Osteocyte (in vitro differentiated cells): ENCODE measurements at places on chromosomes 2 and 18. TPM values are rescaled to one million over a fixed set of nuclear protein-coding genes. Genes with fewer than 3 reads are reported as not detected.

CNGA3 gene
- not detected in 2 replicates for total RNA-seq

GRCh38 chr2:154140249-154141025 lies 268.7 kb downstream of the GALNT13 start:
- H3K4me1 ChIP-seq: no peaks in the 10 kb centered on the region
- no peaks in the 10 kb centered on the region for H3K27me3 ChIP-seq
- no peak for DNase-seq
- no peak overlapping the region for H3K4me3 ChIP-seq
- no peak overlapping the region for H3K27ac ChIP-seq

GRCh38 chr2:191115391-191115790 lies 35.4 kb downstream of the STAT4 start:
- H3K36me3 ChIP-seq: no peaks in the 10 kb centered on the region
- H3K27me3 ChIP-seq: peaks cover 2% of the 10 kb centered on the region
- no peaks in the 10 kb centered on the region for H3K4me1 ChIP-seq
- H3K4me3 ChIP-seq: no peak overlapping the region

UGT1A1 gene
- total RNA-seq: not detected in 2 replicates

YIPF4 gene
- 73.5 and 75.5 TPM in 2 replicates for total RNA-seq

DNA sequence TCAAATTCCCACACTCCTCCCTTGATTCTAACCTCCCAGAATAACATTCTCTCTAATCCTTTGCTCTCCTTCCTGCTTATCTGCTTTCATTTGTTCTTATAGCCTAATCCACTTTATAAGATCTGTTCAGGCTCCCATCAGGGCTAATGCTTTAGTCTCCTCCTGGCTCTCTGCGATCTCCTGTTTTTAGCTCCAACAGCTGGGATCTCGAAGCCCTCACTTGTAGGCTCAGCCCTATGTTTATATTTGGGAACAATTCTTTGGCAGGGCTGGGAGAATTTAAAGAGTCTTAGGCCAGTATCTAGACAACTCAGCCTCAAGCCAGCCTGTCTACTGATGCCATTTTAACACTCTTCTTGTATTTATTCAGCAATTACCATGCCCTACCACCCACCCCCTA lies 27.2 kb upstream of the RAPH1 start:
- H3K27me3 ChIP-seq: peaks cover 3% of the 10 kb centered on the region
- H3K36me3 ChIP-seq: peaks cover 1% of the 10 kb centered on the region
- no peak for DNase-seq

DNA sequence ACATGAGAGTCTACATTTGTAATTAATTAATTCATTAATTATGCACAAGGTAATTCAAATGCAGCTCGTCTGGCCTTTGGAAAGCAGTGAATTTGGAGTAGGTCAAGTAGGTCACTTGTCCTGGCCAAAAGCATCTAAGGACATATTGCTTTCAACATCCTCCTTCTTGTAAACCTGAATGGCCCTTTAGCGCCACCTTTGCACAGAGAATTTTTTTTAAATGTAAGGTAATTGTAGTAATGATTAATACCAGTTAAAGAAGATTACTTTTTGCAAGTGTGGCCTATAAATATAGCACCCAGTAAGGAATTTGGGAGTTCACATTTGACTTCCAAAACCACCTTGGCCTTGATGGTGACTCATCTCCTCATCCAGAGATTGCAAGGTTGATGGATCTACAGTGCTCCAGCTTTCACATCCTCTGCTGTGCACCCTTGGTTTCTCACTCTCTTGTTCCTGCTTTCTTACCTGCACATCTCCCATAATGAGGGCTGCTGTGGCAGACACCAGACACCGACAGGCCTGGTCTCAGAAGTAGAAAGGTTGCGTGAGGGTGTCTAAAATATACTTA lies 481.7 kb downstream of the TGIF1 start:
- no peaks in the 10 kb centered on the region for H3K36me3 ChIP-seq
- no peaks in the 10 kb centered on the region for H3K27me3 ChIP-seq
- H3K4me1 ChIP-seq: peaks cover 16% of the 10 kb centered on the region

GNLY gene
- total RNA-seq: not detected in 2 replicates

- DNase-seq: no peak
- H3K4me1 ChIP-seq: peaks cover 38% of the 10 kb centered on the region
- no peaks in the 10 kb centered on the region for H3K27me3 ChIP-seq
Measured at GRCh38 chr2:36468463-36469105, 113.0 kb downstream of the CRIM1 start.

DNA sequence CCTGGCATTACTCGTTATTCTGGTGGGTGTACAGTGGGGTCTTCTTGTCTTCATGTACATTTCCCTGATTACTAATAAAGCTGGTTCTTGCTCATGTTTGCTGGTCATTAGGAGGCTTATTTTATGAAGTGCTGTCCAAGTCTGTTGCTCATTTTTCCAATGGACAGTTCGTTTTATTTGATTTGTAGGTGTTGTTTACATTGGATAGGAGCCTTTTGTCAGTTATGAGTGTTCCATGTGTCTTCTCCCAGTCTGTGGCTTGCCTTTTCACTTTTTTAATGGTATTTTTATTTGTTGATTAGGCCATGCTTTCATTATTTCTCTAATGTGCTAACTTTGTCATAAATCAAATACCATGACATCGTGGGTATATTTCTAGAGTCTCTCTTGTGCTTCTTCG lies 51.9 kb downstream of the CEP192 start:
- H3K36me3 ChIP-seq: peaks cover 48% of the 10 kb centered on the region
- H3K4me1 ChIP-seq: peaks cover 5% of the 10 kb centered on the region

- no peak for DNase-seq
- no peak overlapping the region for H3K27ac ChIP-seq
- peaks cover 5% of the 10 kb centered on the region for H3K36me3 ChIP-seq
- H3K27me3 ChIP-seq: no peaks in the 10 kb centered on the region
Measured at GRCh38 chr2:7037340-7038333, 120.4 kb downstream of the RNF144A start.

COLEC11 gene
- total RNA-seq: not detected in 2 replicates

DNA sequence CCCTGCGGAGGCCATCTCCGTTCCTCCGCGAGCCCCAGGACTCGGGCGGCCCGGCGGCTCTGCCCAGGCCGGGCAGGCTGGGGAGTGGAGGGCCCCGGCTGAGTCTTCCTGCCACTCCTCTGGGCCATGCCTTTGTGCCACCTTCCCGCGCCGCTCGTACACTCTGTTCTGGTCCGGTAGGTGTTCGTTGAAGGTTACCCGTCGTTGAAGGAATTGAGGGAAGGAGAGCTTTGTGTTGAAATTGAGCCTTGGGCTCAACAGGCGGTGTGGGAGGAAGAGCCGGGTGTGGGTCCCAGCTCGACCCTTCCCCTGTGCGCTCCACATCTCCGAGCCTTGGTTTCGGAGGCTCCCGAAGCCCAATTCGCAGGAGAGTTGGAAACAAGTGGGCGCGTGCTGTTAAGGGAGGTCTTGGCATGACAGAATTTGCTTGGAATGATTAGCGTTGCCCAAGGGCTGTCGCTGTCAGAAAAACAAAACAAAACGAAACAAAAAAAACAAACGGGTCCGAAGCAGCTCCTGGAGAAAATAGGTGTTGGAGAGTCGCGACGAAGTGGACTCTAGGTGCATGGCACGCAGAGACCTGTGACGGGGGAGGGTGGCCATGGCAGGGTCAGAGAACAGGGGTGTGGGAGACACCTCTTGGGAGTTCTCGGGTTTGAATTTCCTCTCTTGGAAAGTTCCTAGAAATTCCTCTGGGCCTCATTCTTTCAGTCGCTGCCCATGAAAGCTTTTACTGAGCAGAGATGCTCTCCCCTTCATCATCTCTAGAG lies 1.2 kb upstream of the MZT2A start:
- no peak for DNase-seq
- H3K36me3 ChIP-seq: peaks cover 3% of the 10 kb centered on the region
- H3K27me3 ChIP-seq: no peaks in the 10 kb centered on the region
- peaks cover 30% of the 10 kb centered on the region for H3K4me1 ChIP-seq
- peak overlapping the region; percentile 97 for H3K27ac ChIP-seq

DNA sequence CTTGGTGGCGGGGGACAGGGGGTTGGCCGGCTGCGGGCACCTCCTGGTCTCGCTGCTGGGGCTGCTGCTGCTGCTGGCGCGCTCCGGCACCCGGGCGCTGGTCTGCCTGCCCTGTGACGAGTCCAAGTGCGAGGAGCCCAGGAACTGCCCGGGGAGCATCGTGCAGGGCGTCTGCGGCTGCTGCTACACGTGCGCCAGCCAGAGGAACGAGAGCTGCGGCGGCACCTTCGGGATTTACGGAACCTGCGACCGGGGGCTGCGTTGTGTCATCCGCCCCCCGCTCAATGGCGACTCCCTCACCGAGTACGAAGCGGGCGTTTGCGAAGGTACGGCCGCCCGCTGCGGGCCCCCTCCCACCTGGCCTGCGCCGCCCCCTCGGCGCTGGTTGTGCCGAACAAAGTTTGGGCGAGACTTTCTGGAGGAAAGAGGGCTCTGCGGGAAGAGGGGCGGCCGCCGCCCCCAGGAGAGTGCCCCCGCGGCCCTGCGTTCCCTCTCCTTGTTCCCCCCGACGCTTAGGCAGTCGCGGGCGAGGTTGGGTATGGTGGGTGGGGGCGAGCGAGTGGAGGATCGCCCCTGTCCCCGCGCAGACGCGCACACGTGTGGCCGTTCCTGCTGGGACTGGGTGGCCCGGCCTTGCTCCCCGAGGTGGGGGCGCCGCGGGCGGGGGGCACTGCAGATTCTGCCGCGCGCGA lies 866 bp downstream of the CRIM1 start:
- peak overlapping the region; percentile 72 for H3K27ac ChIP-seq
- H3K4me3 ChIP-seq: peak overlapping the region; percentile 94
- no peaks in the 10 kb centered on the region for H3K27me3 ChIP-seq
- DNase-seq: peak; percentile 86
- peaks cover 5% of the 10 kb centered on the region for H3K36me3 ChIP-seq
- peaks cover 60% of the 10 kb centered on the region for H3K4me1 ChIP-seq

GRCh38 chr2:2012505-2012904 lies 268.2 kb upstream of the PXDN start:
- H3K4me3 ChIP-seq: no peak overlapping the region

GRCh38 chr18:8556424-8556823 lies 52.8 kb upstream of the RAB12 start:
- no peaks in the 10 kb centered on the region for H3K36me3 ChIP-seq
- H3K4me1 ChIP-seq: no peaks in the 10 kb centered on the region
- peaks cover 30% of the 10 kb centered on the region for H3K27me3 ChIP-seq
- no peak overlapping the region for H3K4me3 ChIP-seq
- H3K27ac ChIP-seq: no peak overlapping the region

DARS1 gene
- total RNA-seq: 48.3 and 51.0 TPM in 2 replicates

ELOA2 gene
- total RNA-seq: not detected in 2 replicates

PSTPIP2 gene
- total RNA-seq: 4.5 TPM in 2 replicates

PPP1CB gene
- 198 and 200 TPM in 2 replicates for total RNA-seq

- H3K27ac ChIP-seq: no peak overlapping the region
- DNase-seq: peak; percentile 84
- H3K4me1 ChIP-seq: peaks cover 7% of the 10 kb centered on the region
- no peak overlapping the region for H3K4me3 ChIP-seq
Measured at GRCh38 chr2:236343400-236344161, 79.4 kb upstream of the ASB18 start.

DNA sequence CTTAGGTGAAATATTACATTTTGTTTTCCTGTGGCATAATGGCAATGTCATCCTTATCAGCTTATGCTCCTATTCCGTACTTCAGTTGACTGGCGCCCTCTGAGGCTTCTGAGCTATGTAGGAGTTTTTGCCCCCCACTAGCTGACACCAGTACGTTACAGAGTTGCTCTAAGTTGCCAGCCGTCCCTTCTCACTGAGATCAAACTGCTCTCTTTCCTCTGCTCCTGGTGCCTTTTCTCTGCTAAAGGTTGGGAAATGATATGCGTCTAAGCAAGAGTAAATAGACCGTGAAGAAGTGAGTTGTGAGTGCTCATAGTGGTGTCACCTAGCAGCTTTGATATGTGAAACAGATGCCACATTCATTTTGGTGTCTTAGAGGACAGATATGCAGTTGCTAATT lies 99.2 kb downstream of the RAPGEF4 start:
- H3K4me1 ChIP-seq: peaks cover 2% of the 10 kb centered on the region
- DNase-seq: no peak
- H3K4me3 ChIP-seq: no peak overlapping the region
- H3K27ac ChIP-seq: no peak overlapping the region
- no peaks in the 10 kb centered on the region for H3K36me3 ChIP-seq

ARHGAP15 gene
- total RNA-seq: not detected in 2 replicates

GRCh38 chr2:223541546-223541945 lies 60.6 kb downstream of the SCG2 start:
- DNase-seq: no peak
- no peaks in the 10 kb centered on the region for H3K36me3 ChIP-seq
- H3K4me3 ChIP-seq: no peak overlapping the region
- peaks cover 49% of the 10 kb centered on the region for H3K4me1 ChIP-seq

GRCh38 chr18:58534535-58535301 lies 94.2 kb downstream of the ALPK2 start:
- H3K27ac ChIP-seq: no peak overlapping the region
- H3K4me3 ChIP-seq: no peak overlapping the region
- peaks cover 15% of the 10 kb centered on the region for H3K4me1 ChIP-seq
- peaks cover 31% of the 10 kb centered on the region for H3K36me3 ChIP-seq
- DNase-seq: no peak
- H3K27me3 ChIP-seq: no peaks in the 10 kb centered on the region

INPP4A gene
- 31.4 and 31.5 TPM in 2 replicates for total RNA-seq

DNA sequence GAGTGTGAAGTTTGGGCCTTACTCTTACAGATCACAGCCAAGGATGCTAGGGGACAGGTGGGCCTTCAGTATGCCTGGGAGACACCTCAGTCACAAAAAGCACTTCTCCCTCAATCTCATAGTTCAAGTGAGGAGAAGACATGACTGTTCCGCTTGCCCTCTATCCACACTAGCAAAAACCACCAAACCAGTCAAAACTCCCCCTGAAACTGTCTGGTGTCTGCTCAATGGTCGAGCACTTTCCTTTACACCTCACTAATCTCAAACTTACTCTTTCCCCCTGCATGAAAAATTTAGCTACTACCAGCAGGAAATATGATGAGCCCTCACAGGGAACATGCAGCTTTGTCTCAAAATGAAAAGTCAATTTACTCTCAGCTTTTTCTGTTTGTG lies 232.2 kb downstream of the TRIB2 start:
- no peak overlapping the region for H3K4me3 ChIP-seq
- DNase-seq: no peak
- no peak overlapping the region for H3K27ac ChIP-seq
- no peaks in the 10 kb centered on the region for H3K36me3 ChIP-seq

- peaks cover 40% of the 10 kb centered on the region for H3K4me1 ChIP-seq
- no peak overlapping the region for H3K4me3 ChIP-seq
- H3K27me3 ChIP-seq: peaks cover under 1% of the 10 kb centered on the region
- no peaks in the 10 kb centered on the region for H3K36me3 ChIP-seq
Measured at GRCh38 chr2:69716555-69717120, 25.3 kb upstream of the ANXA4 start.

DNA sequence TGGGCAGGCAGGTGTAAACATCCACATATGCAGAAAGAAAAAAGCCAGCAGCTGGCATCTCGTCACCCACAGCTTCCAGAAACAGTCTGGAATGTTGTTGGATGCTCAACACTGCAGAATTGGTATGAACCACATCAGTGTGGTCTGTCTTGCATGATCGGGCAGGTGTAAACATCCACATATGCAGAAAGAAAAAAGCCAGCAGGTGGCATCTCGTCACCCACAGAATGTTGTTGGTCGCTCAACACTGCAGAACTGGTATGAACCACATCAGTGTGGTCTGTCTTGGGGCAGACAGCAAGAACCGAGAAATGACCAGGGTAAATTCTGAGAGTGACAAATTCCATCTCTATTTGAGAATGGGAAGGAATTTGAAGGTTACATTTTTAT lies 39.6 kb downstream of the DOCK10 start:
- no peak overlapping the region for H3K27ac ChIP-seq
- H3K36me3 ChIP-seq: no peaks in the 10 kb centered on the region
- H3K27me3 ChIP-seq: no peaks in the 10 kb centered on the region
- H3K4me1 ChIP-seq: peaks cover 22% of the 10 kb centered on the region
- H3K4me3 ChIP-seq: no peak overlapping the region

- no peak overlapping the region for H3K4me3 ChIP-seq
- DNase-seq: no peak
- H3K27me3 ChIP-seq: peaks cover 12% of the 10 kb centered on the region
- no peaks in the 10 kb centered on the region for H3K4me1 ChIP-seq
- H3K36me3 ChIP-seq: no peaks in the 10 kb centered on the region
- no peak overlapping the region for H3K27ac ChIP-seq
Measured at GRCh38 chr2:84388133-84388532, 70.9 kb downstream of the SUCLG1 start.
